Sigmoid colon (tissue), 7 donors: ENCODE measurements at places on chromosomes 12 and 14. TPM values are rescaled to one million over a fixed set of nuclear protein-coding genes. Genes with fewer than 3 reads are reported as not detected.

ELK3 gene
- total RNA-seq, result 15.7 TPM

MORN3 gene
- total RNA-seq, result not detected

PSMA6 gene
- 104 TPM for total RNA-seq

DNA sequence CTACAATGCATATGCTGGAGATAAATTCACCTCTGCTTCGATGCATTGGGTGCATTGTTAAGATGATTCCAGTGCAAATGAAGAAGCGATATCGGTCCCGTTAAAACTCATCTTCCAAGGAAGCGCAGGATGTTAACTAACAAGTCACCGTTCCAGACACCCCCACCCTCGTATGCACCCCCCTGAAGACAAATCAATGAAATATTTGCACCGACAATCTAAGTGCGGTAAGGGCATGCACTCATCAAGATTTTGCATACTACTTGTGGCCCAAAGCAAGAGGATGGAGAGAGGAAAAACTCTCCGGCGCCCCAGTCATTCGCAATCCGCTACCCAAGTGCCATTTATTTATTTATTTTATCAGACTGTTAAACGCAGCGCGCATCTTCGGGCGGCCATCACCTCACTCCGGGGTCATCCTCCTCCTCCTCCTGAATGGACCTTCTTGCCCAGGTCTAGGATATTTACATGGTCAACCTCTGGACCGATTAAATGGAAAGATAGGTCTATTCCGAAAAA, 1.2 kb downstream of the NOVA1 start:
- DNase-seq, result peak; percentile 63

DNA sequence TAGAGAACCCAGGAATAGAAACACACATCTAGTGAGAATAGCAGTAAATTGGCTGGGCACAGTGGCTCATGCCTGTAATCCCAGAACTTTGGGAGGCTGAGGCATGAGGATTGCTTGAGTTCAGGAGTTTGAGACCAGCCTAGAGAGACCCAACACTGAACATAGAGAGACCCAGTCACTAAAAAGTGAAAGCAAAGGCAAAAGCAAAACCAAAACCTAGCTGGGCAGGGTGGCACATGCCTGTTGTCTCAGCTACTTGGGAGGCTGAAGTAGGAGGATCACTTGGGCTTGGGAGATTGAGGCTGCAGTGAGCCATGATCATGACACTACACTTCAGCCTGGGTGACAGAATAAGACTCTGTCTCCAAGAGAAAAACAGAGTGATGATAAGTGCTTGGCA, 37.5 kb upstream of the MIS18BP1 start:
- no peak for DNase-seq

DNA sequence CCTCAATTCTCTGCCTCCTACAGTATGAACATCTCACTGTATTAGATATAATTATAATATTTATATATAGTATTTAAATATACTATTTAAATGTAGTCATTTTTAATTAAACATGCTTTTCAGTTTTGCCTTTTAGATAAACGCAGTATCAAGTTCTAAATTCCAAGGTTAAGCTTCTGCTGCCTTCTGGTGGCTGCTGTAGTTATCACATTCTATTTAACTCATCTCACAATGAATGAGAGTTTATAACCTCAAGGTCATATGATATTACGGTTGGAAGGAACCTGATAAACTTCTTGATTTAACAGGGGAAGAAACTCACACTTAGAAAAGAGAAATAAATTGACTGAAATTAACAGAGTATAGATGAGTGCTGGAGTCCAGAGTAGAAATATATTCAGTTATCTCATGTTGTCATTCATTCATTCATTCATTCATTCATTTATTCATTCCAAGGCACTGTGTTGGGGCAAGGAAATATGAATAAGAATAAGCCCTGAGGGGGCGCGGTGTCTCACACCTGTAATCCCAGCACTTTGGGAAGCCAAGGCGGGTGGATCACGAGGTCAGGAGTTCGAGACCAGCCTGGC, 31.9 kb downstream of the GUCY2C start:
- DNase-seq, result no peak

DNA sequence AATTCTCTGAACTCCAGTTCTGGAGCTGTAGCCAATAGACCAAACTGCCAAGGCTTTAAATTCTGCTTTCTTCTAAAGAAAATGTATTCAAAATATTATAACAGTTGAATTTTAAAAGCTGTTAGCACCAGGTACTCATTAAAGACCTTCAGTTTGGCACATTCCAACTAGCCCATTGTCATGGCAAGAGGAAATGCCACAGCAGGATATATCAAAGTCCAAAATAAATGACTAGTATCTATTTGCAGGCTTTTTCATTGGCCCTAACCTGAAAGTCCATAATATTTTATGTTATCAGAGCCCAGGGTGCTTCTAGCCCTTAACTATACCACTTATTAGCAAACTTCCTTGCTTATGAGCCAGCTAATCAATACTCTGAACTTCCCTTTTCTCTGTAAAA, 3.1 kb upstream of the RIC8B start:
- no peak for DNase-seq

GRCh38 chr14:97977651-97978261, 1180.6 kb downstream of the VRK1 start:
- peak; percentile 91 for DNase-seq
